ENCODE measurements at places on chromosomes 16 and 17.

DNA sequence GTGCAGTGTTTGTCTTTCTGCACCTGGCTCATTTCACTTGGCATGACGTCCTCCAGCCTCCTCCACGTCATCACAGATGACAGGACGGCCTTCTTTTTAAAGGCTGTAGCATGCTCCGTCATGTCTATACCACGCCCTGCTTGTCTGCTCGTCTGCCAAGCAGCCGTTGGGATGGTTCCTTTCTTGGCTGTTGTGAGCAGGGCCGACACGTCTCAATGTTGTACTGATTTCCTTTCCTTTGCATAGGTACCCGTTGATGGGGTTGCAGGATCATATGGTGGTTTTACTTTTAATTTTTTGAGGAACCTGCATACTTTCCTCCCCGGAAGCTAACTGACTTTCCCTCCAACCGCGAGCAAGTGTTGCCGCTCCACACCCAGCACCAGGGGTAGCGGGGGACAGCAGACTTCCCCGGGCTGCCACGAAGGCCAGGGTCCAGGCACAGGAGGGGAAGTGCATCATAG is 212.2 kb upstream of the ZNF469 start:
- DNase-seq, result no peak

DNA sequence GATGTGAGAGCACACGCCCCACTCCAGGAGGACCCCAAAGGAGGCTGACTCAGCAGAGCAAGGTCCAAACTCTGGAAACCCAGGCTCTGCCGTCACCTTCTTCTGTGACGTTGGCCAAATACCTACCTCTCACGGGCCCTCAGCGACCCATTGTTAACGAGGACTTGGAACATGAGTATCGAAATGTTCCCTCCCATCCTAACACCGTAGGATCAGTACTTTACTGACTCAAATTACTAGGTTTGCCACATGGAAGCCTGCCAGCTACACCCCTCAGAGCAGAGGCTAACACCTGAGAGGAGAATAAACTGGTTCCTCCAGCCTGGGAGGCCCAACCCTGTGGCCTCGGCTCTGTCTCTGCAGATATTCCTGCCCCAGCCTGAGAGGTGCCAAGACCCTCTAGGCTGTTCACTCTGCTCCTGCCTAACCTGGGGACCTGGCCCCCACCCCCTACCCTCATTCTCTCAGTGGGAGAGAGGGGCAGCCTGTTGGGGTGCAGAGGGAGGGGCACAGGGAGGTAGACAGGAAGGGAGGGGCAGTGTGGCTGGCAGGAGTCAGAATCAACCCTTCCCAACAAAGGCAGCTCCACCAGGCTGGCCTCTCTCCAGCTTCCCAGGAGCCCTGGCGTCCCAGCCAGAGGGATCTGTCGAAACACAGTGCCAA is 4.4 kb downstream of the PITPNM3 start:
- DNase-seq, result no peak

- no peak for DNase-seq
These were observed 3.5 kb upstream of the CAPNS2 start for GRCh38 chr16:55562936-55563335.

- DNase-seq, result no peak
These were observed 931.6 kb upstream of the GOT2 start for GRCh38 chr16:59665618-59666220.

DNA sequence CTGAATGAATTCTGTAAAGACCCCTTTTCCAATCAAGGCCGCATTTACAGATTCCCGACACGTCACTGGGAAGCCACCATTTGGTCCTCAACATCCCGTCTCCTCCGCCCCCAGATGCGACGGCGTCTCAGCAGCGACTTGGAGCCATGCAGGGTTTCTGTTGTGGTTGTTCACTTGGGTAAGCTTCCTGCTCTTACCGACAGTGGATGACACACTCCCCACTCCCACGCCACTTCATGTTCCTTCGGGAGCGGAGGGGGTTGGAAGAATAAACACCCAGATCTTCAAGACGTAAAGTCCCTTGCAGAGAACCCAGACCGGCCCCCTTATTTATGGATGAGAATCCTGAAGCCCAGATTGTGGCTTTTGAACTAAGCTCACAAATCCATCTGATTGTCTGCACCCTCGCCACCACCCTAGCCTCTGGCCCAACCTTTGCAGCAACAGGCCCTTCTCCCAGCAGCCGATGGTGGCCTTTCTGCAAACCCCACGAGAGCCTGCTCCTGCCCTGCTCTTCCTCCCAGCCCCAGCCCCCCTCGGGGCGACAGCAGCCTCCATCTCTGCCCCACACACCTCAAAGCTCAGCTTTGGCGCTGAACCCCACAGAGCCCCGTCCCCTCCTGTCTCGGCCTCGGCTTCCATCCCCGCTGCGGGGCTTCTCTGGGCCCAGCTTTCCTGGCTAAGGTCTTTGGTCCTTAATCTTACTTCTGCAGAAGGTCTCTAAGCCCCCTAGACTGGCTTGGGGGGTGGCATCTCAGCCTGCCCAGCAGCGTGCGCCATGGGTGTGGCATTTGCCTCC is 19.0 kb upstream of the OSGIN1 start:
- DNase-seq, result no peak

DNA sequence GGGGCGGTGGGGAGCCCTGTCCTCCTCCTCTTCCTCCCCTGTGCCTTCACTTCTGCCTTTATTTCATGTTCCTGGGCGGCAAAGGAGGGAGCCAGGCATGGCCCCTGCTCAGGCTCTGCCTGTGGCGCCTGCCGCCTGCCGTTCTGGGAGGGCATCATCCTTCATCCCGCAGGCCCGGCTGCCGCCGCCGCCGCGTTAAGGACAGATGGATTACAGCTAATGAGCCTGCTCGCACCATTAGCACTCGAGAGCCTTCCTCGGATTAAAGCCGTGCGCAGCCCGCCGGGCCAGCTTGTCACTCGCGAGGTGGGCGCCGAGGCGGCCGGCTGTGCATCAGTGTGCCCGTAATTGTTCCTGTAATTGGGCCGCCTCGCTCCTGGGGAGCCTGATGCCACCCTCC is 127.7 kb upstream of the GSE1 start:
- no peak for DNase-seq

- no peak for DNase-seq
These were observed 1.3 kb downstream of the KCTD2 start for GRCh38 chr17:75048249-75048878.

DNA sequence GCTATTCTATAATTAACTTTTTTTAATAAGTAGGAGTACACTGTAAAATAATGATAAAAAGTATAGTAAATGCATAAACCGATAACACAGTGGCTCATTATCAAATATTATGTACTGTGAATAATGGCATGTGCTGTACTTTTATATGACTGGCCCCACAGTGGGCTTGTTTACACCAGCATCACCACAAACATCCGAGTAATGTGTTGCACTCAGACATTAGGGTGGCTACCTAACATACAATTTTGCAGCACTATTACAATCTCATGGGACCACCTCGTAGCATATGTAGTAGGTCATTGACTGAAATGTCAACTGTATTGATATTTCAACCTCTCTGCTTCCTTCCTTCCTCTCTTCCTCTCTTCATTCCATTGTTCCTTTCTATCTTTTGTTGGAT is 51.7 kb downstream of the TBX4 start:
- DNase-seq, result no peak

GRCh38 chr17:72556944-72557826 is 436.4 kb downstream of the SOX9 start:
- DNase-seq, result peak; percentile 35

DNA sequence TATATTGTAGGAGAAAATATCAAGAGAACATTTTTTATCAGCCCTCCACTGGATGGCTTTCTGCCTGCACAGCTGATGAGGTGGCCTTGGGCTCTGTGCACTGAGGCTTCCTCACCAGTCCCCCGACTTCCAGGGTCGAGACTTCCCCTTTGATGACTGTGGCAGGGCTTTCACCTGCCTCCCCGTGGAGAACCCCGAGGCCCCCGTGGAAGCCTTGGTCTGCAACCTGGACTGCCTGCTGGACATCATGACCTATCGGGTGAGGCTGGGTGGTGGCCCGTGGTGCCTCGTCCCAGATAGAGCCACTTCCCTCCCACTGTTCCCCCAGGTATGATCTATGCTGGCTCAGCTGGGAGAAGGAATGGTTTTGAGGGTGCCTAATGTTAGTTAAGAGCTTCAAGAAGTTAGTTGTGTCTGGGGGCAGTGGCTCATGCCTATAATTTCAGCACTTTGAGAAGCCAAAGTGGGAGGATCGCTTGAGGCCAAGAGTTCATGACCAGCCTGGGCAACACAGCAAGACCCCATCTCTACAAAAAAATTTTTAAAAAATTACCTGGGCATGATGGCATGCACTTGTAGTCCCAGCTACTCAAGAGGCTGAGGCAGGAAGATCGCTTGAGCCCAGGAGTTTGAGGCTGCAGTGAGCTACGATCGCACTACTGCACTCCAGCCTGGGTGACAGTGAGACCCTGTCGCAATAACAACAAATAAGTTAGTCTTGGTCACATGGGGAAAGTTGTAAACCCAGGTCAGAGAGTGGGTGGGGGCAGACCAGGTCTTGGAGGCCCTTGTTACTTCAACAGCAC is 11.8 kb downstream of the FCSK start:
- DNase-seq, result no peak

GRCh38 chr16:12655537-12655936 is 148.2 kb downstream of the CPPED1 start:
- DNase-seq, result no peak

- no peak for DNase-seq
These were observed 15.0 kb upstream of the NAGLU start for GRCh38 chr17:42521036-42521435.

GRCh38 chr17:49487183-49487582 is 7.9 kb upstream of the NGFR start:
- DNase-seq, result no peak

DNA sequence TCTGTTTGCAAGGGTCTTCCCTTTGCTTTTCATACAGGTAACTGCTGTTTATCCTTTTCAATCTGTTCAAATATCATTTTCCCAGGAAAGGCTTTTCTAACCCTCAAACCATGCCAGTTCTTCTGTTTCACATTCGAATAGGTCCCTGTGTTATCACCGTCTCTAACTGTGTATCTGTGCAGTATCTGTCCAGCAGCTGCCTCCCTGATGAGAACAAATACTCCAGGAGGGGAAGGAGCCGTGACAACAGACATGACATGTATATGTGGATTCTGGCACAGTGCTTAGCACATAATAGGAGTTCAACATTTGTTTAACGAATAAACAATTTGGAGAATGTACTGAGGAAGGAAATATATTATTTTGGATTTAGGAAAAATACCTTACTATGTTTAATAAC is 95.7 kb downstream of the STX8 start:
- no peak for DNase-seq

DNA sequence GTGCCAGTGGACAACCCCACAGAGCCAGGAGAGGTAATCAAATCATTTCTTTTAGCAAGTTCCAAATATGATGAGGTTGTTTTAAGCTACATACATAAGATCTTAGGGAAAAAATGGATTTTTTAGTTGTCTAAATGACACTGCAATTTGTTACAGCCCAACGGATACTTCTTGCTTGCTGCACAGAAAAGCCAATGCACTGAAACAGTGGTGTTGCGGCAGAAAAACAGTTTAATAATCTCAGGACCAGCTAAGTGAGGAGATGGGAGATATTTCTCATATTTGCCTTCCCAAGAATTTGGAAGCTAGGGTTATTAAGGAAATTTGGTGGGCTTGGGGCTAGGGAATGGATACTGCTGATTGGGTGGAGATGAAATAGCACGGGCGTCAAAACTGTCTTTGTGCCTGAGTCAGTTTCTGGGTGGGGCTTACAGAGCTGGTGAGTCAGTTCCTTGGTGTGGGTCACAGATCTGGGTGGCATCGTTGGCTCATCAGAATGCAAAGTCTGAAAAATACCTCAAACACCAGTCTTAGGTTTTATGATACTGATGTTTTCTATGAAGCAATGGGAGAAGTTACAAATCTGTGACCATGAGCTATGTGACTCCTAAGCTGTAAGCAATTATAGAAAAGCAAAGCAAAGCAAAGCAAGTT is 255.4 kb downstream of the IRX3 start:
- no peak for DNase-seq

DNA sequence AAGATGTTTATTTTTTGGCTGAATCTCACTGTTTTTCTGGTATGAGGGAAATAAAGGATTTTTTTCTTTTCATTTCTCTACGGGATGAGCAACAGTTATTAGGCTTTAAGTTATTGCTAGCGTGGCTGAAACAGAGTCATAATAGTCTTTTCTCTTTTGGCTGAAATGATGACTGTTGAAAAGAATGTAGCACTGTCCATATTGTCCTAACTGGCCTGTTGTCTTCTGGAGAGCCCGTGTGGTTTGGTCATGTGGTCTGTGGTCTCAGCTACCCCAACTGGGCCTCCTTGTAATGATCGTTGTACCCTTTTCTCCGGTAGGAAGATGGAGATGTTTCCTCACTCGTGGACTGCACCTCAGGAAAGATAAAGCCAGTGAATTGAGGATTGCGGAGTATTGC is 36.6 kb downstream of the EPN2 start:
- no peak for DNase-seq

- DNase-seq, result no peak
These were observed 43.2 kb downstream of the PIMREG start for GRCh38 chr17:6487251-6488007.

DNA sequence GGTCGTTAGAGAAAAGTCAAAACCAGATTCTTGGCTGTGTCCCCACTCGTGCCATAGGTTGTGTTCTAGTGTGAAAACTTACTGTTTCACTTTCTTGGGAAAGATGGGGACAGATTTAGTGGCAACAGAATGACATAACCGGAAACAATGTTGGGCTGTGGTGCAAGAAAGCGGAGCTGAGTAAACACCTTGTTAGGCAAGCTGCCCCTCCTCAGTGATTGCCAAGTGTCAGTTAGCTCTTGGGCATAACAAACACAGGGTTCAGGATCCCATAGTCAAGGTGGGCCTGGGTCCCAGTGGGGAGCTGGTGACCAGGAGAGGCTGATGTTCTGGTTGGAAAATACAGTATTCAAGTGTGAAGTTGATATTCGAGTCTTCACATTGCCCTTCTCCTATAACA is 15.4 kb downstream of the UBN1 start:
- no peak for DNase-seq

- DNase-seq, result no peak
These were observed 14.8 kb upstream of the PRPSAP1 start for GRCh38 chr17:76368545-76368944.

- DNase-seq, result no peak
These were observed 30.5 kb downstream of the LRRC75A start for GRCh38 chr17:16461606-16461866.

DNA sequence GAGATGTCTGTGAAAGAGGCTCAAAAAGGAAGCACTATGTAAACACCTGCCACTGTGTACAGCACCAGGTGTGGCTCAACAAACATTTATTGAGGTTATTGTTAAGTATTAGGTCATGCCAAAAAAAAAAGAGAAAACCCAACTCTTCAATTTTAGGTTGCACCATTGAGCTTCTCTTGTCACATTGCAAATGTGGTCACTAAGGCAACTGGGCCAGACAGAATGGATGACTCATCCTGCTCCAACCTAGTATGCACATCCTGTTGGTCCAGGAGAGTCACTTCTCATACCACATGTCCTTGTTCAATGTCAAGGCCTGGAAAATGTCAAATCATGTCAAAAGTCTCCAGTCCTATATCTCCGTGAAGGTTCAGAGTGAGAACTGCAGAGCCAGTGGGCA is 25.0 kb downstream of the HOXB1 start:
- DNase-seq, result no peak

GRCh38 chr17:17506181-17506741 is 10.1 kb upstream of the RASD1 start:
- DNase-seq, result no peak
